Stimulated activated CD4-positive, alpha-beta T cell treated with anti-CD3 and anti-CD28 coated beads, Interleukin-12 subunit alpha, Interleukin-12 subunit beta, amount 100 ng/mL, for 24 hours (primary cell): ENCODE measurements at places on chromosomes 16 and 17.

DNA sequence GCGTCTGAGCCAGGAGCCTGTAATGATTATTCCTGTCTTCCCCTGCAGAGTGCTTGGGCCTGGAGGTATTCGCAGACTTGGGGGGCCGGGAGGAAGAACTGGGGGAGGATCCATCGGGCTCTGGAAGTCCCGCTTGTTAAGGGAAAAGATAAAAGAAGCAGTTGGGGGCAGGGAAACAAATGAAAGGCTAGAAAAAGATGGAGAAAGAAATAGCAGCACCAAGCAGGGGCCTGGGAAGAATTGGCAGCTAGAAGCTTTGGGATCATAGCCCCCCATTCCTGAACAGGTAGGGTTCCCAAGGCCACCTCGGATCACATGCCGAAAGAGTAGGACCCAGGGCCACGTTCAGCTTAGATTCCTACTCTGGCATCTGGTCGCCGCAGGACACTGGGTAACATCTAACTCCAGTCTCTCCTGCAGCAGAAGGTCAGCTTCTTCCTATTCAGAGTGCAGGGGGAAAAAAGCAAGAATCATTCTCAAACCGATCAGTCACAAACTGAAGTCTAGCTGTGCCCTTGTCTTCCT is 23.6 kb downstream of the ADAM11 start:
- no peak for DNase-seq

GRCh38 chr16:52562770-52563169 is 15.8 kb upstream of the TOX3 start:
- no peak for DNase-seq

GRCh38 chr16:79618692-79619050 is 18.1 kb upstream of the MAF start:
- peak; percentile 36 for DNase-seq

GRCh38 chr17:10821054-10821453 is 16.8 kb downstream of the PIRT start:
- no peak for DNase-seq

- DNase-seq, result no peak
Observed at GRCh38 chr16:89261691-89262563, 44.4 kb downstream of the ZNF778 start.

DNA sequence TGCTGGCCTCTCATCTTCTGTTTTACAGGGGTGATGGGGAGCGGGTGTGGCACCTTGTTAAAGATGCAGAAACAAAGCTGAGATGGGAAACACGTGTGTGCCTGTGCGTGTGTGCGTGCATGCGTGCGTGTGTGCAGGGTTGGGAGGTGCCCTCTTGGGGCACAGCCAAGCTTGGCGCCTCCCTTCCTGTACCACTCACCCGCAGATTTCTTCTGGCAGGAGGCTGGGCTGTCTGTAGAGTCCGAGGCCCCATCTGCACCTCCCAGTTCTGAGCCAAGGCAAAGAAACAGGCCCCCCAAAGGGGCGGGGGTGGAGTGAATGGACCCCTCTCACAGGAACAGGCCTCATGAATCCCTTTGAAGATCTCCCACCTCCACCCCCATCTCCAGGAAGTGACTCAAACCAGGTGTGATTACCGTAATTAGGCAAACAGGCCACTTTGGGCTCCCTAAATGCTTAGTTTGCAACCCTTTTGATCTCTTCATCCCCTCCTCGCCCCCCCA is 20.9 kb downstream of the TNS4 start:
- DNase-seq, result peak; percentile 70

DNA sequence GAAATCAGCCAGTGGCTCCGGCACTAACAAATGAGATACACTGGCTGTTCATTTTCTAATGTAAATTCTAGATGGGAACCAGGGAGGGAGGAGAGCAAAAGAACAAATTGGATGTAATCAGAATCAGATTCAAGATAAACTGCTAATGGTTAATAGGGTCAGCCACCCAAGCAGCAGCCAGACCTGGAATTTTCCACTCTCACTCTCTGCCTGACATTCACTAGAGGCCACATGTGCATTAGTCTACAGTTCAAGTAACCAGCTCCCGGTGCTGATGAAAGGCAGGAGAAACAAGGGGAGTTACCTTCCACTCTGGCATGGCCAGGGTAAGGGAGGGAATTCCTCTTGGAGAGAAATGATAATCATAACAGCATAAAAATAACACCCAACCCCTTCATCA is 597.7 kb downstream of the TOX3 start:
- DNase-seq, result no peak

- no peak for DNase-seq
Observed at GRCh38 chr17:42025191-42025579, 5.3 kb downstream of the NKIRAS2 start.

DNA sequence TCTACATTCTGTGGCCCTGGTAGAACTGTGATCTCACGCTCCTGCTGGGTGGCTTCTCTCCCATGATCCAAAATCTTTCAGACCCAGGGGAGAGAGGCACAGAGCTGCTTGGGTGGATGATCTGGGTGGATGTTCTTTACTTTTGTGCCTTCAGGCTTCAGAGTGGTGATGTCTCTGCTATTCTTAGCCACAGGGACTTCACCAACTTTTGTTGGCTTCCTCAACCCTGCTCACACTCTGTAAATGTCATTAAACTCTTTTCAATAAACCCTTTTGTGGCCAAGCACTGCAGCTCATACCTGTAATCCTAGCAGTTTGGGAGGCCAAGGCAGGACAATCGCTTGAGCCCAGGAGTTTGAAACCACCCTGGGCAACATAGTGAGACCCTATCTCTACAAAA is 7.6 kb downstream of the CLEC10A start:
- no peak for DNase-seq

DNA sequence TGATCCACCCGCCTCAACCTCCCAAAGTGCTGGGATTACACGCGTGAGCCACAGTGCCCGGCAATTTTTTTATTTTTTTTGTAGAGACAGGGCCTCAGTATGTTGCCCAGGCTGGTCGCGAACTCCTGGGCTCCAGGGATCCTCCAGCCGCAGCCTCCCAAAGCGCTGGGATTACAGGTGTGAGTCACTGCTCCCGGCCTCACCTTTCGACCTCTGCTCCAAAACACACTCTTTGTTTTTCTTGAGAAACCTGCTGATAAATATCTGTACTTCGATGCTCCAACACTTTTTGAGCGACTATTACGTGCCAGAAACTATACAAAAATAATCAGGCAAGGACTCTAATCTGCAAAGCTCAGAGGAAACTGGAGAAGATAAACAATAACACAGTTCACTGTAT is 1.0 kb downstream of the MED1 start:
- no peak for DNase-seq

DNA sequence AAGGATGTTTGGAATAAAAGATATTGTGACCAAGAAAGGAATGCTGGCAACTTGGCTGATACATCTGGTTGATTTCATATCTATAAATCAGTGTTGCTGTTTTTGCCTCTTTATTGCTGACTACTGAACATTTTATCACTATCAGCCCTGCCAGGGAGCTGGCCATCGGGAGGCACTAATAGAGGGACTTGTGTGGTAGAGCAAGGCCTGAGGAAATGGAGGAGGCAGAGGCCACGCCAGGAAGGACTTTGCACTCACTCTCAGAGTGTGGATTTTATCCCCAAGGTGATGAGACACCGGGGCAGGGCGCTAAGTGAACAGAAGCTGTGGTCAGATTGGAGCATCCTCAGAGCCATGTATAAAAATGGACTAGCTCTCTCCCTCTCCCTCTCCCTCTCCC is 9.3 kb upstream of the CYB561 start:
- DNase-seq, result no peak

DNA sequence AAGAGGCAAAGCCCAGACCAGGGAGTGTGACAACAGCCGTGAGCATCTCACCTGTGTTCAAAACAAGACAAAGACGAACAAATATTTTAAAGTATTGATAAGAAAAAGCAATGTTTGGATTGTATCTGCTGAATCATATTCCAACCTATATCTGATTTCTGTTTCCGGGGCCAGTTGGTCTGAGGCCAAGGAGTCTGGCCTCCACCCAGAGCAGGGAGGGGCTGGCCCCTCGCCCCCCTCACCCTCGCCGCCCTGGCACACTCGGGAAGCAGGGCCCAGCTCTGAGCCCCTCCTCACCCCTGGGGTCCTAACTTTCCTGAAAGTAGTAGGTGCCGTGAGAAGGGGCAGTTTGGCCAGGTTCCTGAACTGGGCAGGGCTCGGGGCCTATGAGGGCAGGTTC is 48.0 kb downstream of the ACTG1 start:
- DNase-seq, result no peak

DNA sequence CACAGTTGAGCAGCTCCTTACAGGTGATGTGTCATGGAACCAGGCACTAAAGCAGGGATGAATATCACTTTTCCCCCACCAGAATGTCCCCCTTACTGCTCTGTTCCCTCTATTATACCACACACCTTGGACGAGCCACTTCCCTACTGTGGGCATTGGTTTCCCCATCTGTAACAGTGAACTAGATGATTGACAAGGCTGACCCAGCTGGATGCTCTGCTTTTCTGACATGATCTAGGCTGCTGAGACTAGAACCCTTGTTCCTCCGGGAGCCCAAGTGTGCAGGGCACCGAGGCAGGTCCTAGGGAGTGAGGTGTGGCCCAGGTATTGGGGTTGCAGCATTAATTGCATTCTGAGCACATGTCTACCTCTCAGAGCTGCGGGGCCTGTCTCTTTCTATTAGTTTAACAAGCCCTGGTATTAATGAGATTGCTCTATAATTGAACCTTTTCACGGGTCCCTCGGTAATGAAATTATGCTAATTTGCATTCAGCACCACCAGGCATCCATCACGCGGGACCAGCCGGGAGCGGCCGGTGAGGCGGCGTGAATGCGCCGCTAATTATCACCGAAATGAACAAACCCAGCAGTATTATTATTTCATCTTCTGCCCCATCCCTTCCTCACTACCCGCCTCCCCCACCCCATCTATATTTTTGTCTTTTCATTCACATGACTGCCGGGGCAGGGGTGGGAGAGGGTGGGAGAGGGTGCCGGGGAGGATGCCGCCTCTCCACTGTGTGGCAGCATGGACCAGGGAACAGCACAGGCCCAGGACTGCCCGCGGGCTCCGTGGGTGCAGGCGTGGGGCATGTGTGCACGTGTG is 121.1 kb downstream of the CYLD start:
- no peak for DNase-seq

DNA sequence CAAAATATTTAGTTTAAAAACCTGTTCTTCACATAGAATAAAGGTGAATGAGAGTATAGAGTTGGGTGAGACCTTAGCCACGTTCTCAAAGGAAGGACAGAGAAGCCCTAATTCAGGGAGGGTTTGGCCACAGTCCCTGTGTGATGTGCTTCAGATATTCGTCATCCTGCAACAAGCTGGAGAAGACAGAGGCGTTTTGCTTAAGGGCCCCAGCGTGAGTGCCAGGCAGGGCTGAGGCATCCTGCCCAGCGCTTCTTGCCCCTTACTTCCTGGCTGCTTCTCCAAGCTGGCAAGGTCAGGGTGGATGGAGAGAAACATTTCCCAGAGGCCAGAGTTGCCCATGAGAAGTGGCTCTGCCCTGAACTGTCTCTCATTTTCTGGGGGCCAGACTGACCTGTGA is 46.9 kb downstream of the AXIN2 start:
- DNase-seq, result no peak

DNA sequence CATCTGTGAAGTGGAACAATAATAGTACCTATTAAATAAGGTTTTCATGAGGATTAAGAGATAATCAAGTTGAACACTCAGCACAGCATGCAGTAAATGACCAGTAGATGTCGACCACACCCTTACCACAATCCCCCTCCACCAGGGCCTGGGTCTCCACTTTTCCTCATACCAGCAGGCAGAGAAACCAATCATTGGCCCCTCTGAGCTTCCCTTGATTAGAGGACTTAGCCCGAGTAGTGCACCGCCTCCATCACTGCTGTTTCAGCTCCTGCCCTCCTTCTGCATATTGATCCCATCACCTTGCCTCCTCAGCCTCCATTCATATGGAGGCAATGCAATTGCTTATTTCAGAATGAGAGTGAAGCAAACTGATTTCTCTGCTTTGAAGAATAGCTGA is 96.5 kb upstream of the CDH11 start:
- no peak for DNase-seq

GRCh38 chr17:82772026-82772425 is 20.2 kb downstream of the TBCD start:
- no peak for DNase-seq

GRCh38 chr17:77696151-77696720 is 262.3 kb upstream of the TNRC6C start:
- no peak for DNase-seq

DNA sequence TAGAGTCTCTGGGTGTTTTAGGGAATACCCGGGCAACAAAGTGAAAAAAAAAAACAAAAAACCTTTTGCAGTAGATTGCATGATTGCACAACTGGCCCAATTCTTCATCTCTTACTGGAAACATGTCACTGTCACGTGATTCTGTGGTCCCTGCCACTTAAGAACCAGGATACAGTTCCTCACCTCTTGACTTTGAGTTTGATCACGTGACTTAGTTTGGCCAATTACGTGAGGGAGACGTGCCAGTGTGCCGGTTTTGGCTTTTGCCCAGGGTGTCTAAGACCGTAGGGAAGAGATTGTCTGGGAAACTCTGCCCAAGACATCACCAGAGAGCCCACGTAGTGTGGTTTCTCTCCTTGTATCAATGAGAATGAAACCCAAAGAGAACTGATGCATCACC is 88.7 kb downstream of the GRIN2A start:
- DNase-seq, result no peak
